ENCODE measurements at places on chromosomes 2 and 18.

- H3K4me3 ChIP-seq: no peak overlapping the region
- H3K4me1 ChIP-seq: no peaks in the 10 kb centered on the region
- DNase-seq: no peak
- H3K27ac ChIP-seq: no peak overlapping the region
Observed at GRCh38 chr2:16755442-16755841, 89.8 kb upstream of the CYRIA start.

GRCh38 chr2:195861821-195862220 lies 204.8 kb downstream of the SLC39A10 start:
- no peak overlapping the region for H3K4me3 ChIP-seq
- DNase-seq: no peak

DNA sequence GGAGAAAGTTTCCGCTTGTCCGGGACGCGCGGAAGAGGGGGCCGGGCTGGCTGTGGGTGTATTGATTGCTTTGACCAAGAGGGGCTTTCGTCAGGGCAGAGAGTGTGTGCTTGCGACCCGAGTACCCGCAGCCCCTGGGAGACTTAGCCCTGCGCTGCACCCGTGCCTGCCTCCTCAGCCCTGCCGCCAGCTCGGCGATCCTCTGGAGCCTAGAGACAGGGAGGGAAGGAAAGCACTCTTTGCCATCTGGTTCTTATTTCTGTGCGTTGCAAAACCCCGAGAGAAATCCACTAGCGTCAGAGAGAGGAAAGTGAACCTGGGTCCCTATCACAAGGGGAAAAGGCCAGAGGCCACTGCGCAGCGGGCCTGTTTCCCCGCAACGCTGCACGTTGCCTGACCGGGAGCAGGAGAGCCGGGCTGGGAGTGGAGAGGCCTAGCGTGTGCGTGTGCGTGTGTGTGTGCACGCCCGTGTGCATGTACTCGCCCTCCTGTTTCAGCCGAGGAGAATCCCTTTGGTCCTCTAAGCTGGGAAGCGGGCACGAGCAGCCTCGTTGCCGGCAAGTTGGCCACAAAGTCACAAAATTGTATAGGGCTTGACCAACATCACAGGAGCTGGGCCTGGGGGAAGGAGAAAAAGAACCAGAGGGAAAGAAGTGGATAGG lies 1.7 kb downstream of the SIX3 start:
- H3K27me3 ChIP-seq: peaks cover 81% of the 10 kb centered on the region
- peak overlapping the region; percentile 76 for H3K27ac ChIP-seq
- no peaks in the 10 kb centered on the region for H3K36me3 ChIP-seq
- H3K4me3 ChIP-seq: peak overlapping the region; percentile 96
- H3K4me1 ChIP-seq: peaks cover 55% of the 10 kb centered on the region

- H3K4me3 ChIP-seq: no peak overlapping the region
- H3K4me1 ChIP-seq: no peaks in the 10 kb centered on the region
- no peaks in the 10 kb centered on the region for H3K36me3 ChIP-seq
- DNase-seq: no peak
- H3K27ac ChIP-seq: no peak overlapping the region
- no peaks in the 10 kb centered on the region for H3K27me3 ChIP-seq
Observed at GRCh38 chr18:47383729-47384128, 132.3 kb upstream of the SKOR2 start.

DNA sequence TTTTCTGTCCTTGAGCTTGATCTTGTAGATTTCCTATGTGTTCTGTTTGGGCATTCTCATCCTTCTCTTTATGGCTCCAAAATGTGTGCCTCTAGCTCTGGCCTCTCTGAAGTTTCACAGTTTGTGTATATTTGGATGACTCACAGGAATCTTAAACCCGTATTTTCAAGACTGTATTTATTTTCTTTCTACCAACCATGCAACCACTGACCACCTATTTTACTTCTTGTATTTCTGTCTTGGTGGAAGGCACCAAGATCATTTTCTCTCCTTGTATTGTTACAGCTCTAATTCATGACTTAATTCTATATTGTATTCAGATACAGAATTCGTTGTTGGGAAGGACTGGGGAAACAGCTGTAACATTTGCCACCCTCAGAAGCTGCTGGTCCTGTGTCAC lies 39.5 kb downstream of the ACSL3 start:
- no peaks in the 10 kb centered on the region for H3K4me1 ChIP-seq
- H3K27ac ChIP-seq: no peak overlapping the region
- no peaks in the 10 kb centered on the region for H3K27me3 ChIP-seq

GRCh38 chr2:120323214-120323613 lies 22.7 kb upstream of the INHBB start:
- no peaks in the 10 kb centered on the region for H3K36me3 ChIP-seq
- H3K4me3 ChIP-seq: no peak overlapping the region
- no peak for DNase-seq
- no peaks in the 10 kb centered on the region for H3K4me1 ChIP-seq

DNA sequence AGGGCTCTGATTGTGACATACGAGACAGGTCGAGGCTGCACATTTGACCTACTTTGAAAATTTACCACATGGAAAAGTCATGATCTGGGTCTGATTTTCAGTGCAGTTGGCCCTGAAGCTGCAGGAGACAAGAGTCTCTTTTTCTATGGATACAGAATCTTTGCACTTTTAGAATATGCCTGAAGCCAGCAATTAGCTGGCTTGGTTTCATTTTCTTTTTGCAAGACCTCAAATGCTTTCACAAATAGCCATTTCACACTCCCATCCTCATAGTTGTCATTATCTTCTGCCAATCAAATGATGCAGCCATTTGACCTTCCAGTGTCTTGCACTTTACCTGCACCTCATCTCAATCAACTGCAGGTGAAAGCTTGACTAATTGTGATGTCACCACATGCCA lies 59.0 kb downstream of the GPR39 start:
- no peak for DNase-seq
- H3K27me3 ChIP-seq: no peaks in the 10 kb centered on the region
- H3K4me3 ChIP-seq: no peak overlapping the region

DNA sequence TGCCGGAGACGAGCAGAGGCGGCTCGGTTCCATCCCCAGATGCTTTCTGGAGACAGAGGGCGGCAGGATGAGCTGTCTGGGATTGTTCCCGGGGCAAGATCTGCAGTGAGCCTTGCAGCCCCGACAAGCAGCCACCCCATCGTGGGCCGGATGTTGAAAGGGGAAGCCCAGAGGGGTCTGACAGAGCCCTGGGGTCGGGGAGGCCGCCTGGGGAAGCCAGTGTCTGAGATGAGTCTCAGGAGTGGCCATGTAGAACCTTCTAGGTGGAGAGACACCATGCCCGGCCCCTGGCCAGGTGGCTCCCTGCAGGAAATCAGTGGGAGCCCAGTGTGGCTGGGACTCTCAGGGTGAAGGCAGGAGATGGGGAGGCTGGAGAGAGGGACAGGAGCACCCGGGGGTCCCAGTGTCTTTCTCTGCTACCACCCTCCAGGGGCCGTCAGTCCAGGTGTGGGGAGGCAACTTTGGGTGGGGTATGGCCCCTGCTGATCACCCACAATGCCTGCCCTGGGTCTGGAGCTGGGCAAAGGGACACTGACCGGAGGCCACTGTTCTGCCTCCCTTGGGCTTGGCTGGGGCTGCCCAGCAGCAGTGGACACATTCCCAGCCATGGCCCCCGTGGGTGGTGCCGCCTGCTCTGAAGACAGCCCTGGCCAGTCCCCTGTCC lies 128.3 kb upstream of the HS6ST1 start:
- peak; percentile 1 for DNase-seq
- H3K27ac ChIP-seq: no peak overlapping the region
- peaks cover 14% of the 10 kb centered on the region for H3K4me1 ChIP-seq
- no peaks in the 10 kb centered on the region for H3K27me3 ChIP-seq
- H3K4me3 ChIP-seq: no peak overlapping the region

GRCh38 chr2:105869341-105869740 lies 124.6 kb downstream of the NCK2 start:
- H3K27me3 ChIP-seq: no peaks in the 10 kb centered on the region
- no peaks in the 10 kb centered on the region for H3K36me3 ChIP-seq
- DNase-seq: no peak
- H3K4me1 ChIP-seq: peaks cover 18% of the 10 kb centered on the region
- no peak overlapping the region for H3K4me3 ChIP-seq

GRCh38 chr18:27860701-27861107 lies 316.2 kb downstream of the CDH2 start:
- no peaks in the 10 kb centered on the region for H3K27me3 ChIP-seq
- no peaks in the 10 kb centered on the region for H3K4me1 ChIP-seq
- no peaks in the 10 kb centered on the region for H3K36me3 ChIP-seq

GRCh38 chr2:5677133-5677532 lies 15.1 kb upstream of the SOX11 start:
- H3K4me1 ChIP-seq: peaks cover 12% of the 10 kb centered on the region
- no peaks in the 10 kb centered on the region for H3K36me3 ChIP-seq
- H3K27ac ChIP-seq: no peak overlapping the region
- DNase-seq: no peak
- peaks cover 38% of the 10 kb centered on the region for H3K27me3 ChIP-seq
- H3K4me3 ChIP-seq: no peak overlapping the region

DNA sequence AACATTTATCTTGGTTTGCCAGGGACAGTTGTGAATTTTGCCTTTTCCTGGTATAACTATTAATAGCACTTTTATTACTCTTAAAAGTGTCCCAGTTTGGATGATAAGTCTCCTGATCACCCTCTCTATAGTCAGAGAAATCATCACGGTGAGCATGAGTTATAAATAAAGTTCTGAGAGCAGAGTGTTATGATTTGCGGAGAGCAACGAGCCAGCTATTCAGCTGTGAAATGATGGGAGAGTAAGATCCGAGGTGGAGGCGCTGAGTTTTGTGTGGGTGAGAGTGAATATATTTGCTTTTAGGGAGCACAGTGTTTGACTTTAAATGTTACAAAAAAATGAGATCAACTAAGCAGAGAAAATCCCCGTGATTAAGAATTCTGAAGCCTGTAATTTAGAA lies 179.6 kb downstream of the DSC3 start:
- no peaks in the 10 kb centered on the region for H3K27me3 ChIP-seq
- H3K27ac ChIP-seq: no peak overlapping the region

DNA sequence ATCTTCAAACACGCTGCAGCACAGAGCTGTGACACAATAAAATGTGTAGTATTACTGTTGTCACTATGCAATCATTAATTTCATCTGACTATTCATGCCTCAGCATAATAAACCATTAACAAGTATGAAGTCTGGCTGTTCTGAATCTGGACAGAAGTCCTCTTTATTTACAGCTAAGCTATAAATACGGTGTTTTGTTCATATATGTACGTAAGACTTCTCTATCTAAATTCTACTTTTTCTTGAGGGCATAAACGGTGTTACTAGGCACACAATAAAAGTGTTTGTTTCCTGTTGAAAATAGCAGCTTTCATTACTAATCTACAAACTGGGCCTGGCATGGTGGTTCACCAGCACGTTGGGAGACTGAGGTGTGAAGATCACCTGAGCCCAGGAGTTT lies 443.8 kb downstream of the NCKAP5 start:
- no peak for DNase-seq
- no peaks in the 10 kb centered on the region for H3K4me1 ChIP-seq
- H3K27me3 ChIP-seq: no peaks in the 10 kb centered on the region
- no peaks in the 10 kb centered on the region for H3K36me3 ChIP-seq

DNA sequence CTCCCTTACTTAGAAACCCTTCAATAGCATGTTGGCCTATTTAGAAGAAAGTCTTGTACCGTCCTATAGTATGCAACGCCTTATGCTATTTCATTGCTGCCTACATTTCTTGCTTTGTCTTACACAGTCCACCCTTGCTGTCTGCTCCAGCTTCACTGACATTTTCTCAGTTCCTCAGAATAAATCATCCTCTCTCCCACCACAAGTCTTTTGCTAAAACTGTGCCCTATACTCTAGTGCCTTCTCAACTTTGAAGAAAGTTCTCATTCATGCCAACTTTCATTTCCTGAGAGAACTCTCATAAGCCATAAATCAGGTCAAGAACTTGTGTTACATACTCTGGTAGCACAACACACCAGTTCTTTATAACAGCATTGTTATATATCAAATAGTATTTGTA lies 54.3 kb upstream of the COL3A1 start:
- H3K4me3 ChIP-seq: no peak overlapping the region
- H3K27ac ChIP-seq: no peak overlapping the region
- H3K27me3 ChIP-seq: no peaks in the 10 kb centered on the region
- H3K36me3 ChIP-seq: no peaks in the 10 kb centered on the region
- H3K4me1 ChIP-seq: no peaks in the 10 kb centered on the region

GRCh38 chr2:8364668-8365067 lies 317.2 kb upstream of the ID2 start:
- no peak overlapping the region for H3K27ac ChIP-seq
- peaks cover 9% of the 10 kb centered on the region for H3K4me1 ChIP-seq
- no peaks in the 10 kb centered on the region for H3K27me3 ChIP-seq
- DNase-seq: no peak
- no peak overlapping the region for H3K4me3 ChIP-seq

DNA sequence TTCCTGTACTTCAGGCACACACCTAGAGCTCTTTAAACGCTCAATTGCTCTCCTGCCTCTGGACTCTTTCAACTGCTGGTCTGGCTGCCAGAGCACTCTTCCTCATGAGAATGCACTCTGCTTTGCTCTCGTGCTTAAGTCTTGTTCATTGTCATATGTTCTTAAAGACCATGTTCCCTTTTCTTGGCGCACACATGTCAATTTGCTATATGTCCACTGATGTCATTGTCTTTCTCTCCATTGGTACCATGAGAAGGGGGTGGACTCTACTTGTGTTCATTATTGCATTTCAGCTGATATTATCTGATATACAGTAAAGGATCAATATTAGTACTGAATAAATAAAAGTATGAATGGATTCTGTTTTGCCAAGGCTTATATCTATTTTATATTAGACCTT lies 16.8 kb downstream of the SPHKAP start:
- H3K27ac ChIP-seq: no peak overlapping the region
- H3K36me3 ChIP-seq: no peaks in the 10 kb centered on the region
- no peak for DNase-seq
- no peaks in the 10 kb centered on the region for H3K4me1 ChIP-seq
- H3K4me3 ChIP-seq: no peak overlapping the region

Data from neural progenitor cell (in vitro differentiated cells).